ENCODE measurements at places on chromosomes 5 and 9.

DNA sequence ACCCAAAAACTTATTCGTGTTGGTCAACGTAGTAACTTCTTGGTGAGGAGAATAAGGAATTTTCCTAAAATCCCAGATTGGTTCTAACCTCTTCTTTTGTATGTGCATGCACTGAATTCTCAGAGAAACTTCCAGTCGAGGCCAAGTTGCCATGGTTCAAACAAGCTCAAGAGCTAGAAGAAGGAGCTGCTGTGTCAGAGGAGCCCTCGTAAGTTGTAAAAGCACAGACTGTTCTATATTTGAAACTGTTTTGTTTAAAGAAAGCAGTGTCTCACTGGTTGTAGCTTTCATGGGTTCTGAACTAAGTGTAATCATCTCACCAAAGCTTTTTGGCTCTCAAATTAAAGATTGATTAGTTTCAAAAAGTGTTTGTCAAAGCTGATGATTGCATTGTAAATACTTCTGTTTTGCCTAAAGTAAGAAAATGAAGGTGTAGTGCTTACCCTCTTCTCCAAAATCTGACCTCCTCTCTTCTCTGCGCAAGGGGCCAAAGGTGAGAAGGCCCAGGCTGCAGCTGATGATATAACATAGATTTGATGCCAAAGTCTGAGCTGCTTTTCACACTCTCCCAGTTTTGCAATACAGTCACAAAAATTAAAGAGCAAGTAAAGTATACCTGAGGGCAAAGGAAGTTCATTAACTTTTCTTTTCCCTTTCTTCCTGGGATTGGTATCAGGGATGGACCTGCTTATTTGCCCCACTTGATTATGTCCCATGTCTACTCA lies 210.8 kb downstream of the ADAMTSL1 start:
- no peak for DNase-seq

DNA sequence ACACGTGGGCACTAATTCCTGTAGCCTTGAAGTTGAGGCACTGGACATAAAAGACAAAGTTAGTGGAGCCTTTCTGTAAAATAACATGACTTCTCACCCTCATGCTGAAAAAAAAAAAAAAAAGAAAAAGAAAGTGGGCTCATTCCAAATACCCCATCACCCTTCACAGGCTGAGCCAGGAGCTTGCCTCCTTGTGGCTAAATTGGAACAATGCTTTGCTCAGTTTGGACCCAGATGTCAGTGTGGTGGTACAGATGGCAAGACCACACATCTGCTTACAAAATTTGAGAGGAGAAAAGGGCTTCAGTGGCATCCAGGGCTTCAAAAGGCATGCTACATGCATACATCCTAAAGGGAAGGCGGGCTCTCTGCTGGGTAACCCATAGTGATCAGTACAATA lies 342.8 kb downstream of the EBF1 start:
- no peak for DNase-seq

GRCh38 chr9:131754846-131755245 lies 15.0 kb upstream of the RAPGEF1 start:
- no peak for DNase-seq

- DNase-seq = no peak
Measured at GRCh38 chr5:119873611-119874010, 244.3 kb downstream of the FAM170A start.

DNA sequence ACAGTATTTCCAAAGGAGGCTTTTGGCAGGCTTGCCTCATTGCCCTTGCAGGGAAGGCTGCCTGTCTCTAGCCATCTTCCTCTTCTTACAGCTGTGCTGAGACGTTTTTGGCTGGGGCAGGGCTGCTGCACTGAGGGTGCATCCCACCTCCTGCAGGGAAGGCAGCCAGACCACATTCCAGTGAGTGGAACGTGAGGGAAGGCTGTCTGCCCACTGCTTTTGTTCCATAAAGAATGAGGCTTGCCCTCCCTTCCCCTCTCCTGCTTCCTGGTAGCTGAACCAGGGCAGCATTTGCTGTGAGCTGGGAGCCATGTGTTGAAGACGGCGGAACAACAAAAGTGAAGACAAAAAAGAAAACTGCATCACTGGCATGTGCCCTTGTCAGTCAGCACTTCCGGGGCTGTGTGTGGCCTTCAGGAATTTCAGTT lies 16.8 kb downstream of the MGAT1 start:
- peak; percentile 72 for DNase-seq

- no peak for DNase-seq
Measured at GRCh38 chr5:126046846-126047571, 376.2 kb upstream of the GRAMD2B start.

GRCh38 chr9:103266064-103266463 lies 270.9 kb downstream of the CYLC2 start:
- DNase-seq = no peak

DNA sequence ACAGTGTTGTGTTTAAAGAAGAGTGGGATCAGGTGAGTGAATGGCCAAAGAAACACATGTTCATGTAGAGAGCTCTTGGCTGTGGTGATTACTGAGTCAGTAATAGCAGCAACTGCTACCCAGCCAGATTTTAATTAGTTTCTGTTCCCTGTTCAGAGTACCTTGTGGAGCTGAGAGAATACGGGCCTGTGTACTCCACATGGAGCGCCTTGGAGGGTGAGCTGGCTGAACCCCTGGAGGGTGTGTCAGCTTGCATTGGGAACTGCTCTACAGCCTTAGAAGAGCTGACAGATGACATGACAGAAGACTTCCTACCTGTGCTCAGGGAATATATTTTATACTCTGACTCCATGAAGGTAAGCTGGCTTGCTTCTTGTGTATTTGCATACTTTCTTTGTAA lies 52.3 kb downstream of the SLC46A2 start:
- DNase-seq = no peak

GRCh38 chr5:133120156-133120750 lies 68.4 kb downstream of the HSPA4 start:
- DNase-seq = peak; percentile 37

GRCh38 chr5:163447875-163448274 lies 10.5 kb downstream of the CCNG1 start:
- no peak for DNase-seq

DNA sequence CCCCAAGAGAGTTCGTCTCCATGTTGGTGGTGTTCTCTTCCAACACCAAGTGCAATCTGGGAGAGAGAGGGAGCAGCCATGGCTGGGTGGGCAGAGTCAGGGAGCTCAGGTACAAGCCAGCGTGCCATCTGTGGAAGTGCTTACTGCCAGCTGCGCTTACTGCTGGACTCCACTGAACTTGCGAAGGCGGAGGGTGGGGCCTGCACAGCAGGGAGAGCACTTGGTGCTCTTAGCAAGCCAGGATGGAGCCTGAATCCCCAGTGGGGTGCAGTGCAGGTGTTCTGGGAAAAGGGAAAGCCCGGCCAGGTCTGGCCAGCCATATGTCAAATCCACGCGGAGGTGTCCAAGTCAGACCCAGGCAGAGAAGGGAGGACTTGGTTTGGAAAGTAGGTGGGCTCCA lies 142.0 kb downstream of the FANCC start:
- DNase-seq = no peak

- no peak for DNase-seq
Measured at GRCh38 chr9:121589986-121590385, 61.4 kb upstream of the DAB2IP start.

DNA sequence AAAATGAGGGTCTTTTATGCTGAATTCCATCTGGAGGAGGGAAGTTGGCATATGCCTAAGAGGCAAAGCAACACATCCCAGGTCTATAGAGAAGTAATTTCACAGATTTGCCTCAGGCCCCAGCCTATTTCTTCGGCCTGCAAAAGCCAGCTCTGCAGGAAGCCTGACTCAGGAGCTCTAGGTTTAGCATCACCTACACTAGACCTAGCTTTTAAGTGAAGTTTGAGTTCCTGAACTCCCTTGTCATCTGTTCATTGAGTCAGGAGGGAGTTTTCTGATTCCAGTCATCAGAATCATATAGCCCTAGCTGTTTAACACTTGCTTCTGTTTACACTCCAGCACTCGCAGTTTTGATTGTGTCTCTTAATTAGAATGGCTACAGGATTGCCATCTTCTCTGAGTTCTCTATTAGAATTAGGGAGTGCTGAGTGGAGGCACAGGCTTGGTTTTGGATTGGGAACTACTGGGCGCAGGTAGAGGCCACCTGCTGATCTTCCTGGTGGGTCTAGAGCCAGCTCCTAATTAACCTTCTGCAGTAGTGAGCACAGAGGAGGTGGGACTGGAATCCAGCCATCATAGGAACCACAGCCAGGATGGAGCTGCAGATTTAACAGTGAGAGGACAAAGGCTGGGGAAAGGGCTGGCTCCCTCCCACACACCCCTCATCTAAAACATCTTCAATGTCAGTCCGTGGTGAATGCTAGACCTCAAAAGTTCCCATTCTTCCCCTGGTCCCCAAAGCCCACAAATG lies 179.5 kb downstream of the TRIO start:
- DNase-seq = no peak

DNA sequence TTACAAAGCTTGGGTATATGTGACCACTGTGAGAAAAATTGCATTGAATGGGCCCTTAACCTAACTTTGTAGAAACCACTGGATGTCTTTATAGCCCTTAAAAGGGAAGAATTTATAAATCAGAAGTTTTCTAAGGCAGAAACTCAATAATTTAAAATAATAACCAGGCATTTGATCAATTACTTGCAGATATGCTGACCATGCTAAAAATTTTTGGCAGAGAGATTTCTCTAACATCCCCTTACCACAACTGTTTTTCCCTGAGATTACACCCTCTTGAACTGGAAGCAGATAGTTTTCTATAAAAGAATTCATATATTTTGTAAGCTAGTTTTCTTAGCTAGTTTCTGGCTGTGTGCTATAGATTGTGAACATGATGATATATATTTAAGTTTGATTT lies 428.3 kb downstream of the KIF4B start:
- DNase-seq = no peak

DNA sequence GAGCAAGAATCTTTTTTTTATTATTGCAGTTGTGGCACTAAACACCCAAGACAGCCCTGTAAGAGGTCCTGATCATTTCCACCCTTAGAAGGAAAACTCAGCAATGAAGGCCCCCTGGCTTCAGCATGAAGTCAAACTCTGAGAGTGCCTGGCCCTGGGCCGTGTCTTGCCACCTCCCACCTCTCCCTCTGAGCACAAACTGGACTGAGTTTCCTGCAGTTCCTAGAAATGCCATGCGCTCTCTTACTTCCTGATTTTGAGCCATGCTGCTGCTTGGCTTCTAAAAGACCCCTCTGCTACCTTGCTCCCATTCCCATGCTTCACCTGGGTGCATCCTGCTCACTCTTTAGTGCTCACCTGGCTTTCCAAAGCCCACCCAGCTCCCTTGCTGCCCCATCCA lies 140.4 kb upstream of the KLF9 start:
- no peak for DNase-seq

GRCh38 chr9:7921545-7922197 lies 122.1 kb upstream of the DMAC1 start:
- DNase-seq = no peak

DNA sequence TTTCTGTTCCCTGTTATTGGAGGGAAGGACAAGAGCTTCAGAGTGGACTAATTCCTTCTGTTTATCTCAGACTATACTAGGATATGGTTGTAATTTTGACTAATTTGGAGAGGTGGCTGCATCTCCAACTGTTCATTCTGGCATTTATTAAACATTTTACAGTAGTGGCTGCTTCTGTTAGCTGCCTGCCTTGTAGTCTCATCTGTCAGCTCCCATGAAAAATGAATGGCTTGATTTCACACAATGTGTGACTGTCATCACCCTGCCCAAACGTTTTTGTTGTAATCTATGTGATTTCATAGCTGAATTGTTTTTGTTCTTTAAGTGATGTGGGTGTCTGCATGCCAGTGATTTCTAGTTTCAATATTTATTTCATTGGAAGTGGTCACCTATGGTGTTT lies 459.4 kb upstream of the PTPRD start:
- no peak for DNase-seq

DNA sequence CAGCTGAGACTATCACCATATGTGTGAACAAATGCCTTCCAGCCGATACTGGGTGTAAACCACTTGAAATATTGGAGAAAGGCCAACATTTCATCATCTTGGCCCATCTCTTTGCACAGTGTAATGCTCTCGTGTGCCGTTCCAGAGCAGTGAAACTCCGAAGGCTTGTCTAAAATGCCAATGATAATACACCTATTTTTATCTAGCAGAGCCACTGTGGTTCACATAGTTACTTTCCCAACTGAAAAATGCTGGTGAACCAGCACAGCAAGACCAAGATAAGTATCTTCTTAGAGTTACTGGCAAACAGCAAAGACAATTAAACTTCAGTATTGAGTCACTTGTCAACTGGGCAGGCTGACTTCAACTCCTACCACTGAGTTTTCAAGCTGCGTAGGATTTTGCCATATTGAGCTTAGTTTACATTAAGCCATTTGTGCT lies 379.9 kb upstream of the ACTBL2 start:
- DNase-seq = no peak

Measured in type B pancreatic cell (in vitro differentiated cells).